ENCODE measurements at places on chromosomes 11 and 22.

- DNase-seq, result no peak
Measured at GRCh38 chr11:134957540-134958335, 545.7 kb upstream of the B3GAT1 start.

- no peak for DNase-seq
Measured at GRCh38 chr11:67404515-67405195, 772 bp downstream of the TBC1D10C start.

DNA sequence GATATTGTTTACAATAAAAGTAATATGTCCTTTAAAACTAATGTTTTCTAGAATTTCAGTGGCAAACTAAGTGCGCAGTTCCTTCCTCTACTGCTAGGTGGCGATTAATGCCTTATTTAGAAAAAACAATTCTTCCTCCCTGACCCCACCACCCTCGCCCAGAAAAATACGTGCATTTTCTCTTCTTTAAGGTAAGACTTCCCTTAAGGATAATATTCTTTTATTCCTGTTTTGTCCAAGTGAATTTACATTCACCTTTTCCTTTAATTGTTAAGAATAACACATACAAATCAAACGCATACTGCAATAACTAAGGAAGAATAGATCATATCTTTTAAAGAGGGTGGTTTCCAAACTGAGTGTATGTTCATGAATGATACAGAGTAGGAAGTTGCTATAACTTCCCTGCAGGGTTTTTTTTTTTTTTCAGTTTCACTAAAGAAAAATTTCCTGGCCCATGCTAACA lies 17.0 kb upstream of the PSMA1 start:
- DNase-seq, result no peak

GRCh38 chr11:19828382-19829108 lies 115.9 kb downstream of the NAV2 start:
- no peak for DNase-seq

DNA sequence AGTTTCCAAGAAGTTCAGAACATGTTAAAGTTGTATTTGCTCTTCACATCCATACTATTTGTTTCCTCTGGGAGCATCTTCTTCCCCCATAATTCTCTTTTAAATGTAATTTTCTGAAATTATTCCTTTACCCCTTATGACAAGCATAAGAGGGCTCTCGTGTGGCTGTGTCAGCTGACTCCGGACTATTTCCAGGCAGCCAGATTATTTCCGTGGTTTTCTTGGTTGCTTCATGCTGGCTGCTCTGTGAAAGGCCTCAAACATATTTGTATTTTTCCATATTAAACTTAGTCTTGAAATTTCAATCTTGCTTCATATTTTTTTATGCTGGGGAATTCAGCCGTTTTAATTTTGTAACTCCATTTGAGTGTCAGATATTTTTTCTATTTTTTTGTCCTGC lies 2.8 kb upstream of the MMP1 start:
- DNase-seq, result no peak

DNA sequence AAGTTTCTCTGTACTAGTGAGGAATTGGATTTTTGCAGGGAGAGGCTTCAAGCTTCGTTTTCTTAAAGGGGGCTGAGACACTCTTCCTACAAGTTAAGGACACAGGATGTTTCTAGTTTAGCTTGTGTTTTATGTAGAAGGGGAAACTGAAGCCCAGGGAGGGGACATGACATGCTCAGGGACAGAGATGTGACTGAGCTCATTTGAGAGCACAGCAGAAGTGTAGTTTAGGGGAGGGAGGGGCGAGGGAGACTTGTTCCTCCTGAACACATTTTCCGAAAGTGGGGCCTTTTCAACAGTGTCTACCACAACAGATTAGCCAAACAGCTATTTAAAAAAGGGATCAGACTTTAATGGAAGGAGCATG lies 148.1 kb downstream of the FBXO7 start:
- DNase-seq, result no peak

DNA sequence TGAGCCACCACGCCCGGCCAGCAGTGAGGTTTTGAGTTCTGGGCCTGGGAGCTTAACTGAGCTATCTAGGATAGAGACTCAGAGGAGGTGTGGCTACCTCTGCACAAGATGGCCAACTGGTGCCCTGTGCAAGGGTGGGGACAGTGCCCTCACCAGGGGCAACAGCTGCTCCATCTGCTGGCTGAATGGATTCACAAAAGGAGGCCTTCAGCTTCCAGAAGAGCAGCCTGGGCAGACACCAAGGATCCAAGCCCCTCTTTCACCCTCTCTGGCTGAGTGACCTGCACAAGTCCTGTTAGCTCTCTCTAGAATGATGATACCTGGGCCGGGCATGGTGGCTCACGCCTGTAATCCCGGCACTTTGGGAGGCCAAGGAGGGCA lies 33.5 kb upstream of the BAIAP2L2 start:
- no peak for DNase-seq

- no peak for DNase-seq
Measured at GRCh38 chr22:36279219-36279666, 26.3 kb downstream of the APOL1 start.
